ENCODE measurements at places on chromosomes 5 and 9. TPM values are rescaled to one million over a fixed set of nuclear protein-coding genes. Genes with fewer than 3 reads are reported as not detected.

The ITGA1 gene
- polyA plus RNA-seq, result 1.9 TPM

The DIPK1B gene
- not detected for polyA plus RNA-seq

The NR6A1 gene
- not detected for polyA plus RNA-seq

The FST gene
- 0.18 TPM for polyA plus RNA-seq

The PCDHB13 gene
- polyA plus RNA-seq, result not detected

The PCDH12 gene
- 0.13 TPM for polyA plus RNA-seq

The SARDH gene
- polyA plus RNA-seq, result 4.1 TPM
